GM18507 (cell line): ENCODE measurements at places on chromosomes 3 and 15.

DNA sequence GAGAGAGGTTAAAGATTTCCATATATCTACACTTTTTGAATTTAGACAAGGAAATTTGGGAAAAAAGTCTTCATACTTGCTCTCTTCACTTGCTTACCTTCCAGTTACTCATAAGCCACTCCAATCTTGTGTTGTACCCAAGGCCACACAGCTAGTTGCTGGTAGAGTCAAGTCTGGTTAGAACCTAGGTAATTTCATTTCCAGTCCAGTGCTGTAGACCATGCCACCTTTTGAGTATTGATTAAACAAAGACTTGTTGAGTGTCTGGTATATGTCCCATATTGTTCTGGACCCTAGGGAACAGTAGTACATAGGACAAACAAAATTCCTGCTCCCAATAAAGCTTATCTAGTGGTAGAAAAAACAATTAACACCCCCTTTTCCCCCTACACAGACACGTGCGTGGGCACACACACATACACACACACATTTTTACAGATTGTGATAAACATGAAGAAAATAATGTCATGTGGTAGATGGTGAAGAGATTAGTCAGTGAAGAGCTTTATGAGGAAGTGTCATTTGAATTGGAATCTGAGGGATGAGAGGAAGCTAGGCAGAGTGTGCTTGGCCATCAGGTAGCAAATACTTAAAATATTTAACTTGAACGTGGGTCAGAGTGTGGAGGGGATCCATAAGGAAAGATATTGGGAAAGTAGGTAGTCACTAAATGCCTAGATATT is 2.1 kb downstream of the CMC1 start:
- no peak for DNase-seq

DNA sequence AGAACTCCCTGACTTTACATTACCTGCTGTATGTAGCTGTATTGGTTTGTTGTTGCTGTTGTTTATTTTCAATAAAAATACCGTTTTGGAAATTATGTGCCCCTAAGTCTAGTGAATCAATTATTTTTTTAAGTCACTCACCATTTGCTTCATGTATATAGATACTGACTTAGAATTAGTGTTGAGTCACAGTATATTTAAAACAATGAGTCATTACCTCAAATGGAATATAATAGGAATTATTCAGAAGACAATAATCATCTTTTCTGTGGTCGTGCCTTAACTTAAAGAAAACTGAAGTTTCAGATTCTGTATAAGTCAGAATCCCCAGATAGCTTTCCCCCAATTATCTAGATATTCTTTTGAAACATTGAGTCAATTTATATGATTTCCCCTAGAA is 21.0 kb upstream of the ALDH1A2 start:
- no peak for DNase-seq

DNA sequence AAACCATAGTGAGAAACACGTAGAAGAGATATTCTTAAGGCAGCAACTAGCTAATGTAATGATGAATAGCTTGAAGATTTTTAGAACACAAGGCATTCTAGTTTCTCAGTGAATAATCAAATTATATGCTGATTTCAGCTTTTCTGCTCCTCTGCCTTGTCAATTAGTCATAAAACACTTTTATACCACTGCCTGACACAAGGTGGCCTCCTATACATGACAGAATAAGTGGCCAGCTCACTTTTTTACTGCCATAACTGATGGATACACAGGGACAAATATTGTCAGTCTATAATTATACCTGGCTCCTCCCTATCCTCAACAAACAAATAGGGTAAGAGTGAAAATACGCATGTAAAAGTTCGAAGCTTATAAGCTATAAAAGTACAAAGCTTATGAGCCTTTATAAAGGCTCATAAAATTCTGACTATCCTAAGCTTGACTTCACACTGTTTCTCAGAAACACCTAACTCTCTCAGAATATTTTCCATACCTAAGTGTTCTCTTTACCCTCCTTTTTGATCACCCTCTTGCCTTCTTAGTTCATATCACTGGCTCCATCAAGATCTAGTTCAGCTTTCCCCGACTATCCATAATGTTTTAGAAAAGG is 81.6 kb downstream of the HERC1 start:
- peak; percentile 11 for DNase-seq

DNA sequence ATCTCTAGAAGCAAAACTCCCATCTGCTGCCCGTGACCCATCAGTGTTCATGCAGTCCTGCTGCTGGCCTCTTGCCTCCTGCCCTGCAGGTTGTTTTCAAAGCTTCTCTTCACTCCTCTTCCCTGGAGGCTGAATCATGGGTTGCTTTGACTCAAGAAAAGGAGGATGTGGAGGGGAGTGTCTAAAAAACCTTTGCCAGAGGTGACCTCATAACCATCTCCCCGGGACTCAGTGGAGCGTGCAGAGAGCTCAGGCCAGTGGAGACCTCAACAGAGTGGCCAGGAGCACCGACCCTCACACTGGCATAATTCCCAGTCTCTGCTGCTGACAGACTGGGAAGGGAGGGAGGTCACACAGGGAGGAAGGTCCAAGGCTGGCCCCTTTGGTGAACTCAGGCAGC is 60.9 kb upstream of the ITGA11 start:
- DNase-seq: no peak

DNA sequence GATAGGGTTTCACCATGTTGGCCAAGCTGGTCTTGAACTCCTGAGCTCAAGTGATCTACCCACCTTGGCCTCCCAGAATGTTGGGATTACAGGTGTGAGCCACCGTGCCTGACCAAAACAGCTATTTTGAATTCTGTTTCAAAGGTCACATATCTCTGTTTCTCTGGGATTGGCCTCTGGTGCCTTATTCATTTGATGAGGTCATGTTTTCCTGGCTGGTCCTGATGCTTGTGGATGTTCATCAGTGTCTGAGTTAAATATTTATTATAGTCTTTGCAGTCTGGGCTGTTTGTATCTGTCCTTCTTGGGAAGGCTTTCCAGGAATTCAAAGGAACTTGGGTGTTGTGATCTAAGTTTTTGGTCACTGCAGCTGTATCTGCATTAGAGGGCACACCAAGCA is 5.1 kb downstream of the PATL2 start:
- no peak for DNase-seq

DNA sequence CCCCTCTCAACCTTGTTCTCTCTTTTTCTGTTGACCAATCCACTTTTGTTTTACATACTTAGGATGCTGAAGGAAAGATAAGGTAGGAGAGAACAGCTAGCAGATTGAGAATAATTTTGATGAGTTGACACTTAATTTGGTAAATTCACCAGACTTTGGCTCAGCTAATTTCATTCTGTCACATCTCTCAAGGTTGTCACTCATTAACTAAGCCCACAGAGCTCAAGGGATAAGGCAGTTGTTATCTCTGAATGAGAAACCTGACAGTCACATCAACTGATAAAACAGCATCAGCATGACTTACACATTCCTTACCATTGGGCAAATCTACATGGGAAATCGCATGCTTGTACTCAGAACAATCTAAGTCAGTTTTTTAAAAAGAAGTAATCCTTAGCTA is 591.4 kb downstream of the NLGN1 start:
- no peak for DNase-seq

GRCh38 chr3:184241447-184242296 is 7.1 kb downstream of the ALG3 start:
- no peak for DNase-seq

GRCh38 chr15:42385206-42385979 is 26.1 kb downstream of the CAPN3 start:
- no peak for DNase-seq

DNA sequence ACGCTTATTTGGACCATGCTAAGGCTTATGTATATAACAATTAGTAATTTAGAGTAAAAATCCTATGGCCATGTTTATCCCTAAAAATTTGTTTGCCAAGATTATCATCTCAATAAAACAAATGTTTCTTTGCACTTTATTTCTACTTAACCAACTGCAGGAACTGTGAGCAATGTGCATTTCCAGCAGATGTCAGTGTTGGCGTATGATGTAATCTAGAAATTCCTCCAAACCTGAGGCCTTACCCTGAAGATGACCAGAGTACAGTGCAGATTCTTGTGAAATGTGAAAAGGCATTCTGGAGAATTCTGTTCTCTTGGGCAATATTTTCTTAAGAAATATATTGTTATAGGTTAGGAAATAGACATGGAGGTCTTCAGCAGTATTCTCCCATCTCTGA is 205.9 kb downstream of the MBNL1 start:
- DNase-seq: no peak

- DNase-seq: no peak
Observed at GRCh38 chr15:35168464-35168863, 83.4 kb upstream of the NANOGP8 start.

GRCh38 chr3:165446555-165446954 is 250.4 kb upstream of the SLITRK3 start:
- no peak for DNase-seq

- DNase-seq: no peak
Observed at GRCh38 chr15:74167891-74168331, 5.6 kb upstream of the ISLR start.

GRCh38 chr3:109072194-109072593 is 45.7 kb downstream of the MORC1 start:
- no peak for DNase-seq

DNA sequence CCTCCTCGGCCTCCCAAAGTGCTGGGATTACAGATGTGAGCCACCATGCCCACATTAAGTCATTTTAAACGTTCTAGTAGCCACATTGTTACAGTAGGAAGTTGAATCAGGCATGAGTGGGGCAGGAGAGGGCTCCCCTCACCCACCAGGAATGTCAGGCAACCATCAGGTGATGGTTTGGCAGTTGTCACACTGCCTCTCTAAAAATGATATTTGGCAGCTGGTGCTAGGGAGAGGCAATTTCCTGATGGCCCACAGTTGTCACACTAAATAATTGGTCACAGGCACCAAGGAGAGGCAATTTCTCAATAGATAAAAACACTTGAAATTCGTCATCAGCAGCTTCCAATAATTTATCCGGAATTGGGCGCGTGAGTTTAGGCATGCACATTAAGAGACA is 79.2 kb upstream of the ABHD2 start:
- no peak for DNase-seq

- no peak for DNase-seq
Observed at GRCh38 chr3:55690726-55691125, 203.6 kb upstream of the WNT5A start.

GRCh38 chr3:62013951-62014350 is 359.4 kb downstream of the FEZF2 start:
- DNase-seq: no peak

- no peak for DNase-seq
Observed at GRCh38 chr3:81744366-81744765, 17.1 kb downstream of the GBE1 start.

DNA sequence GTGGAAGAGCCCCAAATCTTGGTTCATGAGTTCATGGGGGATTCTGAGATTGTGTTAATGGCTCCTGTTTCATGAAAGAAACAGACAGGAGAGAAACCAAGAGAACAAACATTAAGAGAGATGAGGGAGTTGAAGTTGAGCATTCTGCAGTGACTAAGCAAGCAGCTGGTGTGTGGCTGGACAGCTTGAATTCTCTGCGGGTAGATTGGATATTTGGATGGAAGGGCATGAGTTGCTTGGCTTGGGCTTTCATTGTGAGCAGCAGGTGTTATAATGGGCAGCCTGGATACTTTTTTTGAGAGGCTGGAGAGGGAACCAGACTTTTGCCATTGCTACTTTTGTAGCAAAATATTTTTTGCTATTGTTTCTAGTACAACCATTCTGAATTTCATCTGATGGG is 346.8 kb upstream of the SATB1 start:
- no peak for DNase-seq

- no peak for DNase-seq
Observed at GRCh38 chr15:45121020-45121419, 6.9 kb downstream of the DUOXA2 start.

GRCh38 chr3:123595396-123596180 is 10.7 kb upstream of the HACD2 start:
- DNase-seq: no peak

GRCh38 chr15:50028326-50028725 is 90.7 kb downstream of the ATP8B4 start:
- DNase-seq: no peak

DNA sequence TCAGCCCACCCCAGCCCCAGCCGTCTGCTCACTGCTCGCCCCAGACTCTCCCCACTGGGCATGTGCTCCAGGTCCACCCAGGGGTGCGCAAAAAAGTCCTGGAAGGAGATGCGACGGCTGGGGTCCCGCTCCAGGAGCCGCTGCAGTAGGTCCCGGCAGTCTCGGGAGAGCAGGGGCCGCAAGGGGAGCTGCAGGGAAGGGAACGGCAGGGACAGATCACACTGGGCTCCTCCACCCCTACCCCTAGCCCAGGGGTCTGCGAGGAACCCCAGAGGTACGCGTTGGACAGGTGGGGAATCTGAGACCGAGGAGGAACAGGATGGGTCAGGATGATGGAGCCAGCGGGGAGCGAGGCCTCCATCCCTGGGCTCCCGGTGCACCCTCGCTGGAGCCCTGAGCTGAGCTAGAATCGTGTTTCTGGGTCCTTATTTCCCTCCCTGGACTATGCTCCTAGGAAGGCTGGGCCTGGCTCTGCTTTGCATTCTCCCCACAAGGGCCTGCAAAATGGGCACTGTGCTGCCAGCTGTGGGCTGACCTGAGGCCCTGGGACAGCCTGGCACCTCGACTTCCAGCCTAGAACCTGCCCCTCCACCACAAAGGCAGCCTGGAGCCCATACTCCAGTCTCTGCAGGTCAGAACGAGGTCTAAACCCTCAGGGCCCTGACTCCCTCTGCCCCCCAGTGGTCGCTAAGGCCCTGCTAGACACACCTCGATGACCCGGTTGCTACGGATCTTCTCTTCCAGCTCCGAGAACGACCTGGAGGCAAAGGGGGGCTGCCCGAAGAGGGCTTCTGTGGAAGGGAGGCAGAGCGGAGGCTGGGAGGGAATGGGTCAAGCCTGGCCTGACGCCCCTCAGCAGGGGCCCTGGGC is 3.2 kb downstream of the ULK3 start:
- DNase-seq: no peak

- no peak for DNase-seq
Observed at GRCh38 chr3:112963683-112964082, 11.2 kb downstream of the CD200R1 start.

DNA sequence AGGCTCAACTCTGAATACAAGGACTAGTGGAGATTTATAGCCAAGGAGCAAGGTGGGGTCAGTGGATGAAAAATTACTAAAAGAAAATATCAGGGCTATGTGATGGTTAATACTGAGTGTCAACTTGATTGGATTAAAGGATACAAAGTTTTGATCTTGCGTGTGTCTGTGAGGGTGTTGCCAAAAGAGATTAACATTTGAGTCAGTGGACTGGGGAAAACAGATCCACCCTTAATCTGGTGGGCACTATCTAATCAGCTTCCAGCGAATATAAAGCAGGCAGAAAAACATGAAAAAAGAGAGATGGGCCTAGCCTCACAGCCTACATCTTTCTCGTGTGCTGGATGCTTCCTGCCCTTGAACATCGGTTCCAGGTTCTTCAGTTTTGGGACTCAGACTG is 14.4 kb upstream of the SENP7 start:
- no peak for DNase-seq

- no peak for DNase-seq
Observed at GRCh38 chr15:98943601-98944151, 63.9 kb downstream of the PGPEP1L start.

GRCh38 chr3:38967693-38967989 is 84.1 kb downstream of the SCN11A start:
- no peak for DNase-seq
